ENCODE measurements at places on chromosomes 16 and 17.

GRCh38 chr17:17613708-17614114, 22.2 kb upstream of the PEMT start:
- DNase-seq: no peak

DNA sequence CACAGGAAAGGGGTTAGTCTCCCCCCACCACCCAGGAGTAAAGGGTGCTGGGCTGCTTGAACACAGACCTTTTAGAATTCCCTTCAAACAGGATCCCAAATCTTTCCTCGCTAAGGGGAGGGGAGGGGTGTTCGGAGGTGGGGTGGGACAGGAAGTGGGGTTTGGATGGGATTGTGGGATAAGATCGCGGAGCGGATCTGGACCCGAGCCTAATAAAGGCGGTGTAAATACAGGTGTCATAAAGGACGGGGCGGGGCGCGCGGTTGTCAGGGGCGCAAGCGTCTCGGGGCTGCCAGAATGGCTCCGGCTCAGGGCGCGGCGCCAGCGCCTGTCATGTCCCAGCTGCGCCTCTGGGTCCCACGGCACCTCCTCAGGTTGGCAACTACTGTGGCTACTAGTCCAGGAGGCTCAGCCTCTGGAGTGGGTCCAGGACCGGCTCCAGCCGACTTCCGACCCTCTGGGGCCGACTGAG, 59.8 kb upstream of the FBXO47 start:
- DNase-seq: no peak

GRCh38 chr16:27323781-27324561, 10.2 kb downstream of the IL4R start:
- no peak for DNase-seq

DNA sequence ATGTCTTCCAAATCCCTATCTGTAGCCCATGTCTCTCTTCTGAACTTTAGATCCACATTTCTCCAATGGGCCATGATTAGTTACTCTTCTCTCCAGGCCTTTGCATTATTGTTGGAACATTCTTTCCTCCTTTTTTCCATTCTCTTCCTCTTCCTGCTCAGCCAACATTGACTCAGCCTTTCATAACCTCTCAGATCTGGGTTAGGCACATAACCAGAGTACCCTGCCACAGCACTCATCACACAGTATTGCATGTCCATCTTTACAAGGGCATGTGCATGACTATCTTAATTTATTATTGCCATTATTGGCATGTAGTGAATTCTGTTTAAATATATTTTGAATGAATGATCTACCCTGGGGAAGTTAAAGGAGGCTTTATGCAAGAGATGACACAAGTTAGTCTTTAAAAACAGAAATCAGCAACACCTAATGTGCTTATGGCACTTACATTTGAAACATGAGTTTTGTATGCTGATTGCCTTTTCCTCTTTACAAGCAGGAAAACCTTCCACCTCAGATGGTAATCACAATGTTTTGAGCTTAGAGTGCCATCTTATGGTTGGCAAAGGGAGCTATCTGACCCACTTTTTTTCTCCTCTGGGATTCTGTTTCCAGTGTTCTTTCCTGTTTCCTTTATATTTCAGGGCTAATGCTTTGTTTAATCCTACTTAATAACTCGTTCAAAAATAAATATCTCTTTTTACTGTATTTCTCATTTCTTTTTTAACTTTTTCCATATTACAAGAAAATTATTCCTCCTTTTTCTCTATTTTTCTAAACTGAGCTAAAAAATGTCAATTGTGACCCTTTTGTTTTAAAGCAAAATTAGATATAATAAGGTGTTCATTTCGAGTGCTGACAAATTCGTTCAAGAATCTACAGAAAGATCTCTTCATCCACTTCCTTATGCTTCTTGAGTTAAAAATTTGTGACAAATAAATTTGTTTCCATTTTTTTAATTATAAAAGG, 151.0 kb upstream of the RBL2 start:
- no peak for DNase-seq

DNA sequence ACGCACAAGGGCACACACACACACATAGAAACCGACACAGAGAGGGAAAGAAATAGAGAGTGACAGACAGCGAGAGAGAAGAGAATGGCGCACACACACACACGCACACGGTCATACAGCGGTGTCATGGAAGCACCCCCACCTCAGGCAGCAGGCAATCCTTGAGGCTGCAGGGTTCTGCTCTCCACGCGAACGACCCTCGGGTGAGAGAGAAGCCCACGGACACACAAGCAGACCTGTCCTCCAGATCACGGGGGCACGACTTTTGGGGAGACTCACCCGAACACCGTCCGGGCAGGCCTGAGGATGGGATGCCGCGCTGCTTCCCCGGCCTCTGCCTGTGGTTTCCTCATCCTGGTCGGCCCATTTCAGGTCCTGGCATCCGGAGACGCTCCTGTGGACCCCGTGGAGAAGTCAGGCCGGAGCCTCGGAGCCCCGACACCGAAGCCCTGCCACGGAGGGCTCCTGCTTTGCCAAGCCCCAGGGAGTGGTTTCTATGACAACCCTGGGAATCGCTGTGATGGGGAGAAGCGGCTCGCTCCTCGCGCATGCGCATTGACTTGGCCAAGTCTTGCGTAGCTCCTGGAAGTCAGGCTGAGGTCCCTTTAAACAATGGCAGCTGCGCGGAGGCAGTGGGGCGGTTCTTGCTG, 118.2 kb upstream of the KCNJ18 start:
- no peak for DNase-seq

GRCh38 chr16:10833271-10833670, 14.7 kb upstream of the TVP23A start:
- no peak for DNase-seq
